Vagina (tissue), 2 donors: ENCODE measurements at places on chromosomes 12 and 14. TPM values are rescaled to one million over a fixed set of nuclear protein-coding genes. Genes with fewer than 3 reads are reported as not detected.

GALNT9 gene
- 1.5 TPM for total RNA-seq

DNA sequence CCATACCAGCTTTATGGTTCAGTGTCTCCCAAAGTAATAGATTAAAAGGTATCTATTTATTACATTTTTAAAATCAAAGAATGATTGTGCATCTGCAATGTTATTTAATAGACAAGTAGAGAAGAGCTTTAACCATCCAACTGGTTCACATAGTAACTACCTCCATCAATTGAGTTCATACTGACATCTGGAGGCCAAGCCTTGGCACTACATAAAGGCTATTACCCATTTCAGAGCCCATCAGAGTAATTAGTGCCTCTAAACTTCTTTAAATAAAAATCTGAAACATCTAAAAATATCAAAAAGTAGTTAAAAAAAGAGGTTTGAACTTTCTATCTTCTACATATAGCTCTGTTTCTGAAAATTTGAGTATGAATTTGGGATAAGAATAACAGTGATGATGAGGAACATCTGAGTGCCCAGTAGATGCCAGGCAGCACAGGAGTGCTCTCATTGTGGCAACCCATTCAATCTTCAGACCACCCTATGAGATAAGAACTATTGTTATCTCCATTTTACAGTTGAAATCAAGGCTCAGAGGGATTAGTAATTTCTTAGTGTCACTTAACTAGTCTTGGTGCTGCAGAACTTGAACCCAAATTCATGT, 132.9 kb upstream of the DAAM1 start:
- no peak for DNase-seq

DNA sequence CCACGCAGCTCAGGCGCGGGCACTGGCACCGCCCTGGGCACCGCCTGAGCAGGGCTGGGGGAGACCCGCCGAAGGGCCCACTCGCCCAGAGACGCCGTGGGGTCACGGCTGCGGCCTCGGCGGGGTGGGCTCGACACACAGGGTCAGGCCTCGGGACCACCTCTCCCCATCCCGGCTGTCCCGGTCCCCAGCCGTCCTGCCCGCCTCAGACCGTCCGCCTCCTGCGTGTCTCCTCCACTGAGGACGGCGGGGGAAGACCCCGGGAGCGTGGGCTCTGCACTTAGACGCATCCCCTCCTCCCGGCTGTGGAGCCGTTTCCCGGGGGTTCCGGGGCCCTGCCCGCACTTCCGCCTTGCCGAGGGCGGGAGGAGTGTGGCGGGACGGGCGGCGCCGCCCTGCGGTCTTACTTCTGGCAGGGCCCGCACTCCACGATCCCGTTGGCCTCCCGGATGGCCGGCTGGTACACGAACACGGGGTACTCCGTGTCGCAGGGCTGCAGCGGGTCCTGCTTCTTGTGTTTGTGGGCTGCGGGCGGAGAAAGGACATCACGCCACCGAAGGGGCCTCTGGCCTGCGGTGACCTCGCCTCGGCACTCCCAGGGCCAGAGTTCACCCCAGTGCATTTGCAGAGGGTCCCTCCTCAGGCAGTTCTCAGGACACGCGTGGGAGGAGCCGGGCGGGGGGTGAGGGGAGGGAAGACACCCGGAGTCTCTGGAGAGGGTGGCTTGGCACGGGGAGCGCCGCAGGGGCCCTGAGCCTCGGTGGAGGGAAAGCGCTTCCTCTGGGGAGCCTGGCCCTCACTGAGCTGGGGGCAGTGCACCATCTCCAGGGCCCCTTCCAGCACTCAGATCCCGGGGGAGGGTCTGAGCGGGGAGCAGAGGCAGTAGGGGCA, 23.1 kb upstream of the LRTM2 start:
- peak; percentile 84 for DNase-seq

GRCh38 chr14:52833891-52834290, 42.5 kb upstream of the GNPNAT1 start:
- no peak for DNase-seq

- no peak for DNase-seq
These were observed 54.7 kb downstream of the FGD4 start for GRCh38 chr12:32454075-32454474.

- DNase-seq: no peak
These were observed 22.6 kb upstream of the CRACR2A start for GRCh38 chr12:3775385-3776035.

DNA sequence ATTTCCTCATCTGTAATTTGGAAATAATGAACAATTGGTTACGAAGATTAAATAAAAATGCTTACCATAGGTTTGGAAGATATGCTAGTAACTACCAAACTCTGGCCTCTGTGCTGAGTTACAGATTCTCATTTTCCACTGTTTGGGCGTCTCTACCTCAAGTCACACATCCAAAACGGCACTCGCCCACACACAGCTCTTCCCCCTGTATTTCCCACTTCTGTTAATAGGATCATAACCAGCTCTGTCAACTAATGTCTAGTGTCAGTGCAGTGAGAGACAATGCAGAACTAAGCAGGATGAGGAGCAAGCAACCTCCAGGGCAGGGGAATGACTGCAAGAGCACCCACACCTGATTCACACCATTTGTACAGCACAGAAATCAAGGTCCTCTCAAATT, 10.9 kb upstream of the SYCP3 start:
- no peak for DNase-seq

DNA sequence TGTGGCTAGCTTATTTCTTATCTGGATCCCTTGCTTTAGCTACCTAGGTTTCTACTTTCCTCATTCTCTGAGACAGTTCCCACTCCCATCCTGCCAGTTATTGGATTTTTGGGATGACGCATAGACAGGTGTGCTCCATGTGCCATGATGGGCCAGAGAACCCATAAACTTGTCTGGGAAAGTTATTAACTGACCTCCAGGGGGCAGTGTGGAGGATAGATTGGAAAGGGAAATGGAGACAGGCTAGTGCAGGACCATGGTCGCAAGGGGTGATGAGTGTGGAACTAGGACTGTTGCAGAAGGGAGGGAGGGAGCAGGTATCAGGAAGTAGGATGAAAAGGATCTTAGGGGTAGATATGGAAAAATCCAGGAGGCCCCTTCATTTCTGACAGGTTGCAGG, 80.3 kb downstream of the ESRRB start:
- no peak for DNase-seq

PPFIA2 gene
- total RNA-seq: 5.2 TPM

SDSL gene
- not detected for total RNA-seq

DNA sequence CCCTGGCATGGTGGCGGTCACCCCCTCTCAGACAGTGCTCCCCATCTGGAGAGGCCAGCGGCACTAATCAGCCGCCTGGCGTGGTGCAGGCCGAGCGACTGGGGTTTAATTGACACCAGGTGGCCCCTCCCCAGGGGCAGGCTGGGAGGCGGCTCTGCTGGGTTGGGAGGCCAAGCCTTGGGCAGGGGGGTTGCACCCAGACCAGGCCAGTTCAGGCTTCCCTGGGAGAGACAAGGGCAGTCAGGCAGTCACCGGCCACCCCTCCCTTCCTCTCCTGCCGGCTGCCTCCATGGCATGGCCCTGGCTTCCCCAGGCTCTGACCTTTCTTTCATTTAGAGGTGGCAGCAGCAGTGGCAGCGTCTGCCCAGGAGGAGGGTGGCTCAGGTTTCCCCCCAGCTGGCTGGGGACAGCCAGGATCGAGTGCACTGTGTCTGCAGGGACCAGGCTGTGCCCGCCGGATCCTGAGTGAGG, 78.1 kb upstream of the NOS1 start:
- no peak for DNase-seq

- no peak for DNase-seq
These were observed 99.6 kb upstream of the PDE3A start for GRCh38 chr12:20268771-20269170.

DNA sequence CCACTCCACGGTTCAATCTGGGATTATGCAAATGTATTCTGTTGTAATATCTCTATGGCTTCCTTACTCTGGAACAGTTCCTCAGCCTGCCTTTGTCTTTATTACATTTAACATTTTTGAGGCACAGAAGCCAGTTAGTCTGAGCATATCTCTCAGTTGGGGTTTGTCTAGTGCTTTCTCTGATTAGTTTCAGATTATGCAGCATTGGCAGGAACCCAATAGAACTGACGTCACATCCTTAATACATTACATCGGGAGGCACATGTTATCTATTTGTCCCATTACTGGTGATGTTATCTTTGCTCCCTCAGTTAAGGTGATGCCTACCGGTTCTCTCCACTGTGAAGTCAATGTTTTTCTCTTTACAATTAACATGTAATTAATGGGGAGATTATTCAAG, 62.4 kb downstream of the PPM1A start:
- DNase-seq: no peak

GRCh38 chr14:98984027-98984718, 287.8 kb downstream of the BCL11B start:
- no peak for DNase-seq

GRCh38 chr12:89525305-89525823, 483 bp downstream of the POC1B start:
- no peak for DNase-seq

DNA sequence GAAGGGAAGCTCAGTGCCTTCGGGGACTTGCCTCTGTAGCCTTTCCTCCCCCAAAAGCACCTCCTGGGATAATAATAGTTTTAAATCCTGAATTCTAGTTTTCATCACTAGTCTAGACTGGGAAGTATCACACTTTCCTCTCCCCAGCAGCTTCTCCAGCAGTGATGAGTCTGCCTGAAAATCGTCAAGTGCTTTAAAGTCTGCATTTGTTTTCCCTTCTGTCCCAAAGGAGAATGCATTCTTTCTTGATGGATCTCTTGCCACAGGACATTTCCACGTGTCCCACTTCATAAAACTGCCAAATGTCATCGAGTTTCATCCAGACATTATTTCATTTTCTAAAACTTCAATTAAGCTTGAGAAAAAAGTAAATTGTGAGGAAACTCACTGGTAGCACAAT, 15.0 kb downstream of the CSRP2 start:
- no peak for DNase-seq

ANGEL1 gene
- 13.0 TPM for total RNA-seq

MYO1H gene
- total RNA-seq: not detected

- DNase-seq: no peak
These were observed 18.0 kb upstream of the MYO1H start for GRCh38 chr12:109329686-109330085.

RERG gene
- total RNA-seq: 31.9 TPM
